GM23248 (cell line): ENCODE measurements at places on chromosomes 11 and 22. TPM values are rescaled to one million over a fixed set of nuclear protein-coding genes. Genes with fewer than 3 reads are reported as not detected.
A peak's percentile ranks its signal among the peaks of the same experiment; 100 is the strongest.

DNA sequence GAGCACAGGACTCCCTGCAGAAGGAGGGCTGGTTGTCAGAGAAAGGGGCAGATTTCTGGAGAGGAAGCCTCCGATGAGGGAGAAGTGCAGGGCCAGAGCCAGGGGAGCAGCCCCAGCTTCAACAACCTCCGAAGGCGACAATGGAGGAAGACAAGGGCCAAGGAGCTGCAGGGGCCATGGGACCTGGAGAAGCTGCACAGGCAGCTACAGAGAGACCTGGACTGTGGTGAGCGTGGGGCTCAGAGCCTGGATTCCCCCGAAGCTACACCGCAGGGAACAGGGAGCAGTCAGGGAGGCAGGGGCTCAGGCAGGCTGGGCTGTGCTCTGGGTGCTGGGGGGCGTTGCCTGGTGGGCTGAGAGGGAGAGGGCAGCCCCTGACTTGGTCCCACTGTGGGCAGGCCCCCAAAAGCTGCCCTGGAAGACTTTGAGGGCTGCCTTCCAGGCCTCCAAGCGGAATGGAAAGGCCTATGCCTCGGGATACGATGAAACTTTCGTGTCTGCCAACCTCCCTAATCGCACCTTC, 2.4 kb downstream of the TSGA10IP start:
- no peaks in the 10 kb centered on the region for H3K27me3 ChIP-seq
- 0 out of 2 replicates have a peak, but pooled peaks cover under 1% of the 10 kb centered on the region for H3K4me1 ChIP-seq
- no peak for DNase-seq
- no peak overlapping the region for H3K4me3 ChIP-seq

OSBPL5 gene
- total RNA-seq: 47.6 and 57.6 TPM in 2 replicates

RHOD gene
- total RNA-seq: 14.2 and 28.7 TPM in 2 replicates

- no peak overlapping the region for H3K27ac ChIP-seq
- no peak overlapping the region for H3K4me3 ChIP-seq
Observed at GRCh38 chr11:134503100-134503499, 91.1 kb upstream of the B3GAT1 start.

- H3K27me3 ChIP-seq: no peaks in the 10 kb centered on the region
- H3K27ac ChIP-seq: no peak overlapping the region
- no peak overlapping the region for H3K4me3 ChIP-seq
- DNase-seq: no peak
- no peaks in the 10 kb centered on the region for H3K36me3 ChIP-seq
Observed at GRCh38 chr11:5038341-5038740, 8.0 kb upstream of the OR52J3 start.

GRCh38 chr11:351411-351810, 17.9 kb upstream of the B4GALNT4 start:
- H3K27me3 ChIP-seq: no peaks in the 10 kb centered on the region
- DNase-seq: no peak
- no peak overlapping the region for H3K27ac ChIP-seq

FOSL1 gene
- total RNA-seq: 80.6 and 88.9 TPM in 2 replicates

GRCh38 chr11:15118431-15118830, 3.7 kb downstream of the INSC start:
- H3K4me1 ChIP-seq: peaks cover 23% of the 10 kb centered on the region
- no peak for DNase-seq
- no peak overlapping the region for H3K4me3 ChIP-seq
- H3K36me3 ChIP-seq: no peaks in the 10 kb centered on the region

BTBD10 gene
- 43.8 and 56.7 TPM in 2 replicates for total RNA-seq

DNA sequence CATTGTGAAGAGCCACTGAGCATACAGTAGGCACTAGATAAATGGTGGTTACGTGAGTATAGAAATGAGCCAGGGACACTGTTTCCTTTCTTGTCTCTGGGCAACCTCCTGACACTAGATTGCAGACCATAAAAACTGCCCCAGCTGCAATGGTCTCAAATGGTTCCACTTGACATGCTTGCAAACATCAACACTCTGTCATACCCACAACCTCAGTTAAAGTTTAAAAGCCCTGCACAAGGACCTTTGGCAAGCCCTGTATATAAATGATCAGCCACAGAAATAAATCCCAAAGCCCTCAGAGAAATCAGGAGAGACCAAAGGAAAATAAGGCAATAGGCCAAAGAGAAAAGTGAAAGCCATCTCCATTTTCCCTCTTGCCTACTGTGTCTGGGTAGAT, 20.7 kb downstream of the PLEKHA7 start:
- H3K4me1 ChIP-seq: no peaks in the 10 kb centered on the region
- H3K27me3 ChIP-seq: no peaks in the 10 kb centered on the region
- no peak overlapping the region for H3K4me3 ChIP-seq
- no peak overlapping the region for H3K27ac ChIP-seq
- H3K36me3 ChIP-seq: no peaks in the 10 kb centered on the region

DNA sequence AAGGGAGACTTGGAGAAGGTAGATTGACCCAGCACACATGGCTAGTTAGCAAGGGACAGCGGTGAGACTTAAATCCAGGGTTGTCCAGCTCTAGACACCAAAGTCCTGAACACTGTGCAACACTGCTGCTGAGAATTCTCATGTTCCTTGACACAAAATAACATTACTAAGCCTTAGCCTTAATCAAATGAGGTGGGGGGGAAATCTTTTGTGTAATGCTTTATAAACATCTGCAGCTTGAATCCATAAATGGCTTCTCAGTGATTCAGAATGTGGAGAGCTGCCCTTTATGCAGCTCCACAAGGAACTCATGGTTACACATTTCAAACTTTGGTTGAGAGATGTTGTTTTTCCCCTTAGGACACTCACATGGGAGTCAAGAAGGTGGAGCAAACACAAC, 80.0 kb downstream of the CD44 start:
- peaks cover 75% of the 10 kb centered on the region for H3K36me3 ChIP-seq
- H3K27me3 ChIP-seq: no peaks in the 10 kb centered on the region
- no peak overlapping the region for H3K4me3 ChIP-seq
- H3K27ac ChIP-seq: peak overlapping the region; percentile 97
- DNase-seq: peak; percentile 84

TYR gene
- total RNA-seq: not detected in 2 replicates

CELSR1 gene
- 0.38 and 0.54 TPM in 2 replicates for total RNA-seq

DNA sequence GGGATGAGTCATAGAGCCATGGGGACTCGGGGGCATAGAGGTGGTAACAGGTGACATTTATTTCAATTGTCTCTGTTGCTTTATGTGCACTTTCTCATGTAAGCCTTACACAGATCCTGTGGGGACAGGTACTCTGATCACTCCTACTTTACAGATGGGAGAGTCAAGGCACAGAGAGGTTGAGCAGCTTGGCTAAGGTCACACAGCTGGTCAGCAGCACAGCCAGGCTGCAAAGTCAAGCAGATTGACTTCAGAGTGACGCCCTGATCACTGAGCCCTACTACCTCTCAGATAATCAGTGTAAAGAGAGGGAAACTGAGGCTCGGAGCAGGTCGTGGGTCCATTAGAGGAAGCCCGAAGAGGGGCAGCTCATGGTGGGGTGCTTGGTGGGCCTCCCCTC, 3.5 kb downstream of the TMPRSS6 start:
- H3K27me3 ChIP-seq: peaks cover 27% of the 10 kb centered on the region
- DNase-seq: no peak
- H3K36me3 ChIP-seq: no peaks in the 10 kb centered on the region
- no peaks in the 10 kb centered on the region for H3K4me1 ChIP-seq
- H3K27ac ChIP-seq: no peak overlapping the region

KCTD14 gene
- 0.63 and 1.4 TPM in 2 replicates for total RNA-seq

ZNF215 gene
- total RNA-seq: 3.5 and 4.9 TPM in 2 replicates

NRGN gene
- total RNA-seq: 0.32 TPM in 1 of 2 replicates, not detected in the other
